Activated CD4-positive, alpha-beta T cell treated with anti-CD3 and anti-CD28 coated beads for 1 hour (primary cell): ENCODE measurements at places on chromosomes 1 and 21.

- no peak for DNase-seq
Observed at GRCh38 chr1:234751678-234752077, 141.7 kb upstream of the IRF2BP2 start.

GRCh38 chr1:112673592-112674439, 643 bp upstream of the MOV10 start:
- DNase-seq: no peak

DNA sequence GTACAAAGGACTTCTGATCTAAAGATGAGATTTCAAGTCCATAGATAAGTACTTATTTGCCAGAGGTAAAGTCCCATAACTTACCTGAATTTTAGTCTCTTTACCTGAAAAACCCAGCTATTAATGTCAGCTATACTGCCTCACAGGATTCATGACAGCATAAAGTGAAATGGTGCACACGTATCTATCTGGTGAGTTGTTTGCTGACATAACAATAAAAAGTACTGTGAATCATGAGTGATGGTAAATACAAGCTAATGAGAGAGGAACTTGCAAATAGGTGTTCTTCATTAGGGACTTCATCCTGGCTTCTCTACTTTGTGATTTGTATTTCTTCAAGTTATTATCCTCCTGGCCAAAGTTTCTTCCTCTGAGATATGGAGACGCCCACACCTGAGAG, 225.1 kb upstream of the C8B start:
- DNase-seq: no peak

DNA sequence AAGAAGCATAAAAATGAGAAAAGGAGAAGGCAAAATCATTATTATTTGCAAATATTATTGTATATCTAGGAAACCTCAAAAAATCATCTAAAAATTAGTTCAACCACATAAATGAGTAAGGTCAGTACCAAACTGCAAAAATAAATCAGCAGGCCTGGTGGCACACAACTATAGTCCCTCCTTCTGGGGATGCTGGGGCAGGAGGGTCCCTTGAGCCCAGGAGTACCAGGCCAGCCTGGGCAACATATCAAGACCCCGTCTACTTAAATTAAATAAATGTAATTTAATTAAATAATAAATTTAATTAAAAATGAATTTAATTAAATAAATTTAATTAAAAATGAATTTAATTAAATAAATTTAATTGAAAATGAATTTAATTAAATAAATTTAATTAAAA, 40.3 kb upstream of the TRIM67 start:
- no peak for DNase-seq

DNA sequence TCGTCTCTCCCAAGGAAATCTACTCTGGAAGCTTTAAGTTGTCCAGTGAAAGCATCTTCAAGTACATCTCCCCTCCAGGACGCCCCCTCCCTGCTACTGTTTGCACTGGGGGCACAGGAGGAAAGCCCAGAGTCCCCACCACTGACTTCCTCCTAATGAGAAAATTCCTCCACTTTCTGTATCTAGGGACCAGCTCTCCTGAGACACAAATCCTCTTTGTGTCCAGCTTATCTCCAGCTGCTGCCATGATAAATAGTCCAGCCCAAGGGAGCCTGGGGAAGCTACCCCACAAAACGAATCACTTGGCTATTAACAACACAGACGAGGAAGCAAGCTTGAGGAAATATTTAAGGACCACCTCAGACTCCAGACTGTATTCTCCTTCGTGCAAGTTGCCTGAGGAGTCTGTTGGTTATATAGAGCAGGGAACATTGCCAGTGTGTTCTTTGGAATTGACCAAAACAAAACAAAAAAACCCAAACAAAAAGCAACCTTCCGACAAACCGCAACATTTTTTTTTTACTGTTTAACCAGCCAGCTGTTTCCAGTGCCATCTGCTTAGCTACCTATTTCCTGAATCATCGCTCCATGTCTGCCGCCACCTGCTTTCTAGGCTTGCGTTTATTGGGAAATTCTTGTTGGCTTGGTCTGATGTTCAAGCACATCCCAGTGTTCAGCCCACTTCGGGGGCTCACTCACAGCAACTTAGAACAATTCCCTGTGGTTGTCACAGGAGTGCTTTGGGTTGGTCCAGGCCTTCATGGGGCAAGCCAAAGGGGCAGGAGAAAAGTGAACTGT, 7.7 kb downstream of the C1orf226 start:
- no peak for DNase-seq

DNA sequence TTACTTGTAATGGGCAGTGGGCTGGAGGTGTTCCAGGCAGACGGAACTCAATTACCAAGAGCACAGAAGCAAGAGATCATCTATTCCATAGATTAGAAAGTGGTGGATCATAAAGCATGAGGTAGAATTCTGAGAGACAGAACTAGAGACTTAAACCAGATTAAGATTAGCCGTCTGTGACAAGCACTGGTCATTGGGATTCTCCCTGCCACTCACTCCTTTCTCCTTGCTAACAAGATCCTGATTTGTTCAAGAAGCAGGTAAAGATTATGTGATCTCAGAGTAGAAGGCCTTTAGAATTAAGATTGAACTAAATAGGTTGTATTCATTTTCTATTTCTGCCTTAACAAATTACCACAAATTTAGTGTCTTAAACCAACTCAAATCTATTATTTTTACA, 1.5 kb upstream of the HSPA13 start:
- no peak for DNase-seq

DNA sequence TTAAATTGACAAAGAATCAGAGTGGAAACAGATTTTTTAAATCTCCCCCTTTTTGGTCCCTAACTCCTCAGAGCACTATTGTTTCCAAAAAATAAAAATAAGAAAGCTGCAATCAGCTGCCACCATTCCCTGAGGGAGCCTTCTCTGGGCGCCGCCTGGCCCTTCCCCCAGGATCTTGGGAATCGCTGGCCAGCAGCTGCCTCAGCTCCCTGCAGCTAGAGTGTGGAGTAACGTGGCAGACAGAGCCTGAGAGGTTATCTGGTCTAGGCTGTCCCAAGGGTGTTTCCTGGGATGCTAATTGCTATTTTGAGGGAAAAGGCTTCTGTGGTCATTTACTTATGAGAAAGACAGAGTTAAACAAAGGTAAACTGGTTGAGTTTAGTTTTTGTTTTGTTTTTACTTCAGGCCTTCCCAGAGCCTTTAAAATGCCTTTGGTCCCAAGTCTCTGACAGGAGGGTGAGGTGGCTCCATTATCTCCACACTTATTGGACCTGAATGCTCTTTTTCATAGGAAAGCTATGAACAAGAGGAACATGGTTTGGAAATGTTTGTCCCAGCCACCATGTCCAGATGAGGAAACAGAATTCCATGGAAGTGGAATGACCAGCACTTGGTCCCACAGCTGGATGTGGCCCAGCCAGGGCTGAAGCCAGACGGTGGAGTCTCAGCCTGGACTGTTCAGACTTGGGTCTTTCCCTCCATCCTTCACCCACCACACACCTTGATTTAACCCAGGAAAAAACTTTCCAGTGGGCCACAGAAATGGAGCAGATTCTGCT, 14.1 kb upstream of the KIAA1614 start:
- no peak for DNase-seq
